Pulmonary artery endothelial cell (primary cell): ENCODE measurements at places on chromosomes 12 and 14.

GRCh38 chr12:51392556-51393237, 1.5 kb upstream of the GALNT6 start:
- no peak for DNase-seq

GRCh38 chr12:41140117-41140516, 48.0 kb upstream of the PDZRN4 start:
- no peak for DNase-seq

DNA sequence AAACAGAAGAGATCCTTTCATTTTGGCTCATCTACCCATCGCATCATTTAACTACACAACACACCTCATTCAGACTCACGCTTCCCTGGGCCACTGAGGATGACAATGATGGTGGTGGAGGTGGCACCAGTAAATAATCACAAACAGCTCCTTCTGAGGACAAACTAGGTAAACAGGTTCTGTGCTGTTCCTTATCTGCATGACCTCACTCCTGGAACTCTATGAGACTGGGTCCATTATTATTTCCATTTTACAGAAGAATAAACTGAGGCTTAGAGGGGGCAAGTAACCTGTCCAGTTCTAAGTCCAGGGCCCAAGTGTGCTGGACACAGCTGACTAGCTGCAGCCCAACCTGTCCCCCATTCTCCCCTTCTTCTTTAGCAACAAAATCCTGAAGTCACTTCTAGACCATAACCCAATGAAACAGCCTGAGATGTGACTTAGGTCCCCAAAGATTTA, 50.4 kb downstream of the ITPK1 start:
- DNase-seq, result no peak

DNA sequence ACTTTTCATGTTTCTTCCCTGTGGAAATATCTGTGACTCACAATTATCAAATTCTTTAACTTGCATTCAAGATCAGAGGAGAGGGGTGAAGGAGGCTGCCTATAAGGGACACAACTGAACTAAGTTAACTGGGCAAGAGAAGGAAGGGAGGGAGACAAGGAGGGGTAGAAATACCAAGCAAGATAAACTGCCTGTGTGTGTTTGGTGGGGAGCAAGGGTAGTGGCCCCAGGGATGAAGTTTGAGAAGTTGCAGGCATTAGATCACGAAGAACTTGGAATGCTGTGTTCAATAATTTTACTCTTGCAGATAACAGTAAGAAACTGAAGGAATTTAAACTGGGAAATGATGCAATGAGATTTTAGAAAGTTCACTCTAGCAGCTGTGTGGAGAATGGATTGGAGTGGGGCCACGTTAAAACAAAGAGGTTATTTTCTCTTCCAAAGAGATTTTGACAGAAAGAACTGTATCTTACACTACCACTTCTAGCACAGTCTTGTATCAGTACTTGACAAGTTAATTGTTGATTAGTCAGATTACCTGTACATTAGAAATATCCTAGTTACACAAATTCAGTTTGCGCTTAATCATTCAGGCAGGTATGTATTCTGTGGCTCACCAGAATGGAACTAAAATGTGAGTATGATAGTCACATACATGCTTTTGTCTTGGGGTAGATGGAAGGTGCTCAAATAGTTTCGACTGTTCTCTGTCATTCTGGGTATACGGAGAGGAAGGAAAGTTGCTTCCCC, 7.4 kb downstream of the PKP2 start:
- DNase-seq, result no peak

- no peak for DNase-seq
These were observed 18.7 kb downstream of the CABP1 start for GRCh38 chr12:120659151-120659525.

DNA sequence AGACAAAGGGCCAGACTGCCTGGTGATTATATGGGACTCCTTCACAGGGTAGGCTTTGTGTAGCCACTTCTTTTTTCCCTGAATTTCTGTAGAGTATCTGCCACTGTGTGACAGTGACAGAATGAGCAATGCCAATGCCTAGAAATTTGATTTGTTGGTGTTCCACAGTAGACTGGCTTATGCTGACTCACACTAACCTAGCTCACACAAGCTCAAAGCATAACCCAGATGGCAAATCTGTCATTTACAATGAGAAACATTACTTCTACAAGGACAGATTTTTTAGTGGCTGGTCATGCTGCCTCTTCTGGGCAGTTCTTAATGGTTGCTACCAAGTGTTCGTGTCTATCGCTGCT, 15.9 kb downstream of the CFAP251 start:
- no peak for DNase-seq

GRCh38 chr12:99223579-99223978, 424.0 kb upstream of the GARIN6 start:
- no peak for DNase-seq

DNA sequence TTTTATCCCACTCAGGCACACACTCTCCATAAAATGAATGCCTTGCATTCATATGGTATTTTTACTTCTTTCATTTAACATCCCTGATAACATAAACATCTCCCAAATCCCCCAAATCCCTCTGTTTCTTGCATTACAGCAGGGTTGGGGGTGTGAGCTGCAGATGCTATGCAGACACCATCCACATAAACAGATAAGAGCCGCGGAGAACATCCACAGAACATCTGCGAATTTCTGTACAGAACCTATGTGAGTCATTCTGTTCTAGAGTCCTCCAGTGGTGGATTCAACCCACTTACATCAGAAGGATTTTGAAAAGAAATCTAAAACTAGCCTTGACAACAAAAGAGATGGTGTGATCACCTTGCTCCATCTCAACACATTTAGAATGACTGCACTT, 20.3 kb downstream of the FBLN5 start:
- no peak for DNase-seq

- DNase-seq, result no peak
These were observed 2.9 kb upstream of the SMOC1 start for GRCh38 chr14:69876221-69876847.

GRCh38 chr12:95371571-95371970, 102.4 kb upstream of the METAP2 start:
- DNase-seq, result no peak

DNA sequence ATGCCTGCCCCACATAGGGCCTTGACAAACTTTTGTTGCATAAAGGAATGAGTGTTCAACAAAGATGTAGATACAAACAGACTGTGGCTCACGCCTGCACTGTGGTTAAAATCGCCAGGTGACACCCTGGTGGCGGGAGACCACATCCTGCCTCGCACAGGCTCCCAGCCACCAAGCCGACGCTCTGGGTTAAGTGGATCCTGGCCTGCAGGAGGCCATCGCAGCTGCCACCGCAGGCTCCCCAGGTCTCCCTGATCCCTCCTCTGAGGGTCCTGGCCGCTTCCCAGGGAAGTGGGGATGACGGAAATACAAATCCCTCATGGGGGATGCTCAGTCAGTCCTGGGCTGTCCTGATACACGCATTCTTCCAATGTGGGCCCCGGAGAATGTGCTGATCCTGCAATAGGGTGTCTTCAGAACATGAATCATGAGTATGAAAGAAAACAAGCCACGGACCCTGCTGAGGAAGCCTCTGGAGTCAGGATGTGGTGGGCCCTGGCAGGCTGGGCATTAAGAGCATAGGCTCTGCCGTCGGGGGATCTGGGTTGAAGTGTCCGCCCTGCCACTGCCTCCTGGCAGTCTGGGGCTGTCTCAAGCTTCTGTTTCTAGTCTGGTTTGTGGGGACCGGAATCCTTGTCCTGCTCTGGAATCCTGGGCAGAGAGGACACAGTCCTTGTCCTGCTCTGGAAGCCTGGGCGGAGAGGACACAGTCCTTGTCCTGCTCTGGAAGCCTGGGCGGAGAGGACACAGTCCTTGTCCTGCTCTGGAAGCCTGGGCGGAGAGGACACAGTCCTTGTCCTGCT, 53.5 kb upstream of the BEGAIN start:
- DNase-seq, result no peak

GRCh38 chr12:7782055-7782454, 7.1 kb upstream of the NANOG start:
- no peak for DNase-seq

- DNase-seq, result no peak
These were observed 9.7 kb downstream of the FUT8 start for GRCh38 chr14:65422088-65422834.

DNA sequence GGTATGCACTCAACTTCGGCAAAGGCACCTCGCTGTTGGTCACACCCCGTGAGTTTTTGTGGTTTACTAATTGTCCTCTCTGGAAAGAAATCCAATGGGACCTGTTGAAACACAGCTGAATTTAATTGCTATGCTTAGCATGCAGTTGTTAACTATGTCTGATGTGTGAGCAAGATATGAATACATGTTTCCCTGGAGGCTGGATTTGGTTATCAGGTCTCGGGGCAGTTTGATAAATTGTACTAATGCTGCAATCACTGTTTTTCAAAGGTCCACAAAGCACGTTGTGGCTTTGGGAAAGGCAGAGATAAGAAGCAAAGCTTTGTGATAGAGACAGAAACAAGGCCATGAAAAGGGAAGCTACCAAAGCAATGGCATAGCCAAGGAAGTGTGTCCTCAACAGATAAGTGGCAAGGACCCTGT, 91.3 kb downstream of the DAD1 start:
- no peak for DNase-seq

DNA sequence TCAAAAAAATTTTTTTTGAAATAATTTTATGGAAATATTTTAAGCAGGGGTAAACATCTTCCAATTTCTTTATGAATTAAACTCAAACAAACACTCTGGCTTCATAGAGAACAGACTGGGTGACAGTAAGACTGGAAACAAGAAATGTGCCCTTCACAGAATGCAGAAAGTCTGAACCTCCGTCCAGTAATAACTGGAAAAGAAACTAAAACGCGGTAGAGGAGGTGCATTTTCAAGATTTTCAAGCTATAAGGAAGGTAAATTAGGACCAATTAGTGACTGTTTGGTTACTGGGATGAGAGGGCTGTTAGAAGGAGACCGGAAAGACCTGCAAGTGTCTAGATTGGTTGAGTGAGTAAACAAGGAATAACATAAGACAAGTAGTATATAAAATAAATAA, 245.7 kb downstream of the CEP128 start:
- DNase-seq, result no peak

DNA sequence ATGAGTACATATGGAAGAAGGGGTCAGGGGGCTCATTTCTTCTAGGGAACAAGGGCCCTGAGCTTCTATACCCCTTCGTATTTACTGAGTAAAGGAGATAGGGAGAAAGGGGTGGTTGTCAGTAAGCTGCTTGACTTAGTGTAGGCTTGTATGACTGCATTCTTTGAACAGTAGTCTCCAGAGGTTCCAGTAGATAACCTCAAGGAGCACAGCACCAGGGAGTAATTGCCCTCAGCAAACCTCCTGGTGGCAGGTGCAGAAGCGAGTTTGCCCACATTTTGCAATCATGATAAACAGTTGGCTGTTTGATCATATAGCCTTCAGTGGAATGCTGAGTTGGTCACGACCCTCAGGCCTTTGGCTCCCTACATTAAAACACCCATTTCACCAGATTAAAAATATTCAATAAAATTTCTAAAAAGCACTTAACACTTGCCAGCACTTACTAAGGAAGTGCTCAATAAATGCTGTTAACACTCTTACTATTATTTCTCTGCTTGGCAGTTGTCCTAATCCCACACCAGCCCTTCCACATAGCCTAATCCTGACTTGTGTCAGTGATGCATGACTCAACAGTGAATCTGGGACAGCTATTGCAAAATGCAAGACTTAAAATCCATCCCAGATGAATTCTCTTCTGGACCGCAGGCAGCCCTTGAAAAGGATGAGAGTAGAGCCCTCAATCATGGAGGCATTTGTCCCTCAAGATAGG, 3.7 kb upstream of the DHRS4L2 start:
- no peak for DNase-seq

GRCh38 chr12:53427905-53428594, 4.4 kb downstream of the AMHR2 start:
- DNase-seq, result no peak

- no peak for DNase-seq
These were observed 49.5 kb upstream of the GNPNAT1 start for GRCh38 chr14:52840877-52841276.

- no peak for DNase-seq
These were observed 16.2 kb upstream of the VSX2 start for GRCh38 chr14:74223016-74223415.

DNA sequence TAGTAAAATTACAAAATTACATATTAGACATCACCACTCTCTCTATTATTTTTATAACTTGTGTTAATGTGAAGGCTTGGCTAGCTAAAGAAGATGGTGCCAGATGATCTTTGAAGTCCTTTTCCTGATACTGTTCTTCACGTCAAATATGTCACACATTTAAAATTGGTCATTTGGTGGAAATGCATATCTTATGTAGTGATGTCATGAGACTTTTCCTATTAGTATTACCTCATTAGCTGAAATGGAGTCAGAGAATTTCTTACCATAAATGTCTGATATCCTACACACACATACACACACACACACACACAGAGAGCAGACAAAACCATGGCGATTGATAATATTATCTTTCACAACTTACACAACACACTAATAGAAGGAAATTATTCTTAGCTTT, 124.8 kb upstream of the PTPRB start:
- DNase-seq, result no peak

- no peak for DNase-seq
These were observed 7.4 kb upstream of the OR6J1 start for GRCh38 chr14:22651586-22651985.

- DNase-seq, result no peak
These were observed 156.6 kb downstream of the PAX9 start for GRCh38 chr14:36818246-36818645.

GRCh38 chr14:87005280-87005679, 987.7 kb downstream of the GALC start:
- DNase-seq, result no peak

DNA sequence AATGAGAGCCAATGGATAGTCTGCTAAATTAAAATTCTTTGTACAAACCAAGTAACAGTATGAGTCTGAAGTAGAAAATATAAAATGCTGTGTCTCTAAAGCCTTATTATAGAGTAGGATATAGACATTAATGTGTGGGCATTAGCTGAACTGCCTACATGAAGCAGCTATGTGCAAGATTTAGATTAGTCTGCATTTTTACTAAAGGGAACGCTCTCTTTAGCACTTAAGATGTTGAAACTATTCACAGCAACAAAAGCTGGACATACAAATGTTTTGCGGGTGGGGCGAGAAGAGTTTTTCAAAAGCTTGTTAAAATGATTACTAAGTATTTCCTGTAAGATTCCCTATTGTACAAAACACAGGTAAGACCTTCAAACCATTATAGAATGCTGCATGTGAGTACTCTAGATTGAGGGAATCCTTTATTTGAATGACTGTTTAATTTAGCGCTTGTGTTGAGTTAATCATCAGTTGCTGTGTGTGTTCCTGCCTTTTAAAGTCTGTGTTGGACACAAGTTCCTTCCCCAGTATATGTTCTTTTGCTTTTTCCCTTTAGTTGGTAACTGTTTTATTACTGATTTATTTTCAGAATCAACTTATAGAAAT, 87.1 kb downstream of the RAD52 start:
- DNase-seq, result no peak

GRCh38 chr14:64000749-64001148, 147.9 kb downstream of the SYNE2 start:
- no peak for DNase-seq

DNA sequence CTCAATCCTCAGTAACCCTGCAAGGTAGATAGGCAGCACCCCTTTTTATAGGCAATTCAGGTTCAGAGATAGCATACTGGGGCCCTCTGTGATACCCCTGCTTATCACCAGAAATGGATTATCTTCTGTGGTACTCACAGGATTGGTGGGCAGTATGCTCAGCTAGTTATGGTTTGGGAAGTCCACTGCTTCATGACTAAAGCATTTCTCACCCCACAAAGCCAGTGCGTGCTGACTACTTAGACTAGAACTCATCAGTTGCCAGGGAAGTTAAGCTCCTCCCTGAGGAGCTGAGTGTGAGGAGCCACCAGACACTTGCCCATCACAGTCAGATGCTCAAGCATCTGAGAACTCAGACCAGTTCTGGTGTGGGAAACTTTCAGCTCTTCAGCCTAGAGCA, 76.3 kb downstream of the SCAF11 start:
- no peak for DNase-seq

- DNase-seq, result peak; percentile 26
These were observed 316.3 kb downstream of the GPHN start for GRCh38 chr14:66824251-66824650.
